ENCODE measurements at places on chromosomes 7 and 10.

GRCh38 chr7:85711894-85712293 is 525.0 kb upstream of the SEMA3D start:
- DNase-seq = no peak

DNA sequence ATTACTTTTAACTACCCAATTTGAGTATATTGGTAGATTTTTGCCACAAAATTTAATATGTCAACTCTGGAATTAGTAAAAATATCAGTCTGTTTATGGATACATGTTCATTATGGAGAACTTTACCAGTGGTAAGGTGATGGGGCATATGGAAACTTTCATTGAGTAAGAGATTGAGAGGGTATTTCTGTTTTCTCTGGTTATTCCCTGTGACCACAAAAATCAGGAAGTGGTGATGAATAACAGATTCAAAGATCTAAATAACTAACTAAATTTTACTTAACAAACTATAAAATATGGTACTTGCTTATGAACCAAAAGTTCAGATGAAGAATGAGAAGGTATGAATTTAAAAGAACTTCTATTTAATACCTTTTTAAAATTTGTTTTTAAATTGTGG is 22.1 kb upstream of the STEAP4 start:
- DNase-seq = no peak

- DNase-seq = no peak
Measured at GRCh38 chr7:151838072-151838471, 38.8 kb downstream of the PRKAG2 start.

- no peak for DNase-seq
Measured at GRCh38 chr7:2826771-2827170, 17.3 kb downstream of the GNA12 start.
